ENCODE measurements at places on chromosomes 12 and 14.

GRCh38 chr14:63951021-63951420, 98.2 kb downstream of the SYNE2 start:
- DNase-seq = no peak

GRCh38 chr12:123105211-123105826, 45.6 kb downstream of the PITPNM2 start:
- DNase-seq = no peak

- no peak for DNase-seq
Measured at GRCh38 chr12:8821591-8821990, 830 bp upstream of the A2ML1 start.

- no peak for DNase-seq
Measured at GRCh38 chr14:53655080-53655785, 301.4 kb downstream of the BMP4 start.

DNA sequence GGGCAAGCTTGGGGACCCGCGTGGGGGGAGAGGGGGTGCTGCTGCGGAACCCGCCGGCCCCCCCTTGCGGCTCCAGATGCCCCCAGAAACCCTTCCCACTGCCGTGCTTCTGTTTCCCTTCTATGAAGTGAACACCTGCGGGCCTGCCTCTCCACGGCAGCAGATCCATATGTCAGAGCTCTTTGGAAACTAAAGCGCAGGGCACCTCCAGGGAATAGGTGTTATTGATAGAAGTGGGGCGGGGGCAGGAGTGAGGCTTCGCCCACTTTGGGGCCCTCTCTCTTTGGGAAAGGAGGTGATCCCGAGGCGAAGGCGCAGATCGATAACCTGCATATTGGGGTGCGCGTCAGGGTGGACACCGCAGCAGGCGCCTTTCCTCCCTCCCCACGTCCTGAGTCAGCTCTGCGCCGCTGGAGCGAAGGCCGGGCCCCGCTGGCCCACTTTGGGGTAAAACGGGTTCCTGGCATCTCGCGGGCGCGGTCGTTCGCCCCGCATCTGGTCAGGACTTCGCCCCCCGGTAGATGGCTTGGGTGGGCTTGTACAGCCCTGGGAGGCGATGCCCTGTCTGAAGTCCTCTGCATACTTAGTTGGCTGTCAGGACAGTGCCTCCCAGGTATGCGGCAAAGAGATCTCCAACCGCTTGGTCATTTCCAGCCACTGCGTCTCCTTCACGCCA, 524 bp downstream of the KMT5A start:
- DNase-seq = no peak

DNA sequence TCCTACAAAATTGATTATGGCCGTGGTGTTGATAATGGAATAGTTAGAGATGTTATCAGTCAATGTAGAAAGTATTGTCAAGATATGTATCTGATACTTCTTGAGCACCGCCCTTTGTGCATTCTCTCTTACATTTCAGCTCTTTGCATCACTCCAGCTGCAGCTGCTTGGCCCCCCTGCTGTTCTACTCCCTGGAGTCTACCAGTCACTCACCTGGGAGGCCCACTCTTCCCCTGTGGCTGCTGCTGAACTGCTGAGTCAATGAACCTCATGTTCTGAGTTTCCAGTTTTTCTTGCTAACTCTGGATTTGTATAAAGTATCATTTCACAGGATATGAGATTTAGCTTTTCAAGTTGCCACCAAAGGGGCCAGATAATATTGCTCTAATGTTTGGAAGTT, 312.8 kb upstream of the SLC16A7 start:
- DNase-seq = no peak

GRCh38 chr14:105865266-105865903, 339.0 kb downstream of the TMEM121 start:
- DNase-seq = no peak

- DNase-seq = no peak
Measured at GRCh38 chr12:116892349-116893140, 11.3 kb upstream of the HRK start.

- no peak for DNase-seq
Measured at GRCh38 chr14:82626156-82627066, 1092.8 kb upstream of the SEL1L start.

DNA sequence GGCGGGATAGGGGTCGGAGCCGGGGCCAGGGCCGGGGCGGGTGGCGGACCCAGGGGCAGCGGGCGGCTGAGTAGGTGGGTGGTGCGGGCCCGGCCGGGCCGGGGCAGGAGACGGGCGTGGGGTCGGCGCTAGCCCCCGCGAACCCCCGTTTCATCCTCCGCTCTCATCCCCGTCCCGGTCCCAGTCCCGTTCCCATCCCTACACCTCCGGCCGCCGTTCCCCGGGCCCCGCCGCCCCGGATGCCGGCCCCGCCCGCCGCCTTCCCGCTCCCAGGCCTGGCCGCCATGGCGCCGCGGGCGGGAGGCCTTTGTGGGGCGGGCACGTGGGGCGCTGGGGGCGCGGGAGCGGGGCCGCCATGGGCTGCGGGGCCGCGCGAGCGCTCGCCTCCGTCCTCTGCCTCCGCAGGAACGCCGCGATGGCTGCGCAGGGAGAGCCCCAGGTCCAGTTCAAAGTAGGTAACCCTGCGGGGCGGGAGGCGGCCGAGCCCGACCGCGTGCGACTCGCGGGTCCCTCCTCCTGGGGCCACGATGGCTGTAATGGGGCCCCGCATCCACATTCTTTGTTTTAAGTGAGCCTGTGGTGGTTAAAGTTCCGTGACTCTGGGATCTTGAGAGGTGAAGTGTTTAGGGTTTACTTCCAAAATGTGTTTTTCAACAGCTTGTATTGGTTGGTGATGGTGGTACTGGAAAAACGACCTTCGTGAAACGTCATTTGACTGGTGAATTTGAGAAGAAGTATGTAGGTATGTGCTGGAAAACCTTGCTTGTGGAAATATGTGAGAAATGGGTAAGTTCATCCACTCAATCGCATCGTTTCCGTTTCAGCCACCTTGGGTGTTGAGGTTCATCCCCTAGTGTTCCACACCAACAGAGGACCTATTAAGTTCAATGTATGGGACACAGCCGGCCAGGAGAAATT, 572 bp downstream of the RAN start:
- DNase-seq = peak; percentile 58

GRCh38 chr12:63400318-63400717, 249.3 kb upstream of the AVPR1A start:
- no peak for DNase-seq

- no peak for DNase-seq
Measured at GRCh38 chr12:88764781-88765480, 184.7 kb upstream of the KITLG start.

- no peak for DNase-seq
Measured at GRCh38 chr14:58865514-58866281, 227.9 kb downstream of the DACT1 start.

- no peak for DNase-seq
Measured at GRCh38 chr12:64944966-64945365, 120.5 kb downstream of the TBC1D30 start.

DNA sequence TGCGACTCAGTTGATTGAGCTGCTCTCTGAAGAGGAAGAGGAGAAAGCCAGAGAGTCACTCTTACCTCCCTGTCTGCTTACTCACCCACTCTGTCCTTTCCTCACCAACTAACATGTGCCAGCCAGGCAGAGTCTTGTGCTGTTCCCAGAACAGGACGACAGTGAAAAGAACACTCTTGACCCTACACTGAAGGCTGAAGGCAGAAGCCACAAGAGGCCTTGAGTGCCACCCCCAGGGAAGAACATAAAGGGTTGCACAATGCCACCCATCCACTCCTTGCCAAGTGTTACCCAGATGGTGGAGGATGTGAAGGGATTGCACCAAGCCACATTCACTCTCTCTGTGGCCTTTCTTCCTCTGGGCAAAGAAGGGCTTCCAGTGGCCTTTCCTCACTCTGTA, 12.8 kb downstream of the ABHD4 start:
- no peak for DNase-seq

DNA sequence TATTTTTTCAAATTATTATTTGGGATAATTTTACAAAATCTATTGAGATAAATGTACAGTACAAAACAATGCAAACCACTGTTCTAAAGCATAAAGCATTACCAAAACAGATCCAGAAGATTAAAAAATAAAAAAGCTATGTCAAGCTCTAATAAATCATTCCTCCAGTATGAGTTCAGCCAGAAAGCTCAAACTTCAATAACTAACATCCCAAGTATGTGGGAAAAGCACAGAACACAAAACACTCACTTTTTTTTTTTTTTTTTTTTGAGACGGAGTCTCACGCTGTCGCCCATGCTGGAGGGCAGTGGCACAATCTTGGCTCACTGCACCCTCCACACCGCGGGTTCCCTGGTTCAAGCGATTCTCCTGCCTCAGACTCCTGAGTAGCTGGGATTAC, 11.3 kb downstream of the SAV1 start:
- no peak for DNase-seq

DNA sequence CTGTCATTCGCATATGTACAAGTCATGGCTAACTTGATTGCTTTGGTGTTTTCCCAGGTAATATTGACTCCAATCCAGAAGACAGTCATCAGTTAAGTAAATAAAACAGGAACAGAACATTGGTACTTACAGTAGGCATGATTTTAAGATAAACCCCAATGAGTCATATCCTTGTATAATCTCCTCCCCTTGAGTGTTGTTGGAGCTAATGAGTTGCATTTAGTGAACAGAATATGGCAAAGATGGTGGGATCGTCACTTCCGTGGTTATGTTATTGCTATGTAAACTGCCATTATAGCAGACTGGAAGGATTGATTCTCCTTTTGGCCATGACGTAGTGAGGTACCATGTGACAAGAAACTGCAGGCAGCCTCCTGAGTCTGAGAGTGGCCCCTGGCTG, 102.2 kb downstream of the TMX1 start:
- no peak for DNase-seq

DNA sequence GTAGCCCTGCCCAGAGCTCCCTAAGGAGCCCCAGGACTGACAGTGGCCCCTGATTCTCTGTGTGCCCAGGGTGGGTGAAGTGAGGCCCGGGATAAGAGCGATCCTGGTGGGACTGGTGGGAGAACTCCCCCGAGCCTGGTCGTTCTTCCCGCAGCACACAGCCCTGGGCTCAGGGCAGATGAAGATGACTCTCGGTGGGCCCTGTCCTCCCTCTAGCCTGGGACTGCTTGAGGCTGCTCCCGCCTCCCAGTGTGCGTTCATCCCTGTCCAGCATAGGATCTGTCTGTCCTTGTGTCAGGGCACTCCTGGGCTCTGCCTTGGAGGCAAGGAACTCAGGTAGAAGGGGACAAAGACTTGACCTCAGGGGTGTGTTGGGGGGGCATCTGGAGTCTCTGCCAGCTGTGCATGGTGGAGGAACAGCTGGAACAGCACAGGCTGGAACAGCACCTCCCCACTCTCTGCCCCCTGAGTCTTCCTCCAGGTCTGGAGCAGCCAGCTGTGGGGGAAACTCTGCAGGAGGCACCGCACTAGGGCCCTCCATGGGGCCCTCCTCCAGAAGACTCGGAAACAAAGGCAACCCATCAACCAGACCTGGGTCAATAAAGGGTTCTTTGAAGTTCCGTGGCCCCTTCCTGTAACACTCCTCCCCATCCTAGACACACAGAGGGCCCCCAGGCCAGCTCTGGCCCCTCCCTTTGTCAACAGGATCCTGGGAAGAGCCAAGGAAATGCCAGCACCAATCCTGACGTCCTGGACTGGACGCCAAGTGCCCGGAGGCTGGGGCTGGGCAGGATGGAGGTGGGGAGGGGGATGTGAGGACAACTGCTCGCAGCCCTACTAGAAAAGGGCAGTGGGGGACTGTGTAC, 15.9 kb downstream of the FAIM2 start:
- no peak for DNase-seq

DNA sequence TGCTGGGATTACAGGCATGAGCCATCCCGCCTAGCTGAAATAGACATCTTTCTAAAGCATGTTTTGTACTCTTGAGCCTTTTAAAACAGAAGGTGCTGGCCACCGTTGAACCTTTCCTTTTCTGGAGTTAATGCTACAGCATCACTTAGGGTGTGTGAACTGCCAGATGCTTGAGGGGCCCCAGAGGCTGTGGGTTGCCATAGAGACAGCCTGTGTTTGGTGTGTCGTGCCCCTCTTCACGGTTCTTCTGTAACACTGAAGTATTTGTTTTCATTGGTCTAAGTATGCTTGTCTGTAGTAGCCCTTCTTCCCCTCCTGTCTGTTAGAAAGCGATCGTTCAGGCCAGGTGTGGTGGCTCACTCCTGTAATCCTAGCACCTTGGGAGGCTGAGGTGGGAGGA, 30.8 kb downstream of the PLEKHG3 start:
- DNase-seq = no peak

DNA sequence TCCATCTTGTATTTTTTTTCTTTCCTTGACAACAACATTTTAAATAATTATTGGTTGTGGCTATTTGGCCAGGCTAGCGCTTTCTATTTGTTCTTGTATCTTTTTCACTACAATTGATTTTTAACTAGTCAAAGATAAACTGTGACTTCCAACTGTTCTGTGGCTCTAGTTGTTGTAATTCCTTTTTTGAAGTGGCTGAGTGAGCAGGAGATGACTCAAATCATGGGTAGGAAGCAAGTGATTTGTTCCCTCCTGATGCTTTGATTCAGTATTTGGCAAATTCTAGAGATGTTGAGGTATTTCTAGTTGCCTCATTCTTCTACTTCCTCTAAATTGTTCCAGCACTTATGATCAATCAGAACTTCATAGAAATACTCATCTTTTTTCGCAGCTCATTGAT, 633.5 kb downstream of the RERGL start:
- no peak for DNase-seq

GRCh38 chr12:53180931-53181645, 363 bp upstream of the CSAD start:
- no peak for DNase-seq

DNA sequence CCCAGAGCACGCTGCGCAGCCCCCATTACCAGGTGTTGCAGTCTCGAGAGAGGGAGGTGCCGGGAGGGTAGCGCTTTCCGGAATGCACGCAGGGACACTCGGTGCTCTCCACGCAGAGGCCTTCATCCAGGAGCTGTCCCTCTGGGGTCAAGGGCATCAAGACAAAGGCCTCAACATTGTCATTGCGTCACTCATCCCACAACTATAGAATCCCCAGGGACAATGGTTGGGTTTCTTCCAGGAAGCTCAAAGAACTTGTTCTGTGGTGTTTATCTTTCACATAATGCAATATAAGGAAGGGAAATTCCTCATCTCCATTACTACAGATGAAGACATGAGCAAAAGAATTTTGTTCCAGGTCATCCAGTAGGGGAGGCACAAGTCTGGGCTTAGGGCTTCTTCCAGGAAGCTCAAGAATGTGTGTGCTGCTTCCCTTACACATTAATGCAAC, 52.1 kb downstream of the VWF start:
- DNase-seq = no peak
